Activated CD8-positive, alpha-beta T cell treated with anti-CD3 and anti-CD28 coated beads for 36 hours (primary cell): ENCODE measurements at places on chromosomes 16 and 17. TPM values are rescaled to one million over a fixed set of nuclear protein-coding genes. Genes with fewer than 3 reads are reported as not detected.

The ADAD2 gene
- total RNA-seq: 0.63 TPM

The APOBR gene
- 5.5 TPM for total RNA-seq

The CDRT15 gene
- total RNA-seq: not detected

The RAB37 gene
- total RNA-seq: 6.6 TPM

The P2RX5 gene
- 39.5 TPM for total RNA-seq

The HIGD1B gene
- not detected for total RNA-seq

The MFSD6L gene
- total RNA-seq: 0.20 TPM

The CYBC1 gene
- total RNA-seq: 189 TPM

DNA sequence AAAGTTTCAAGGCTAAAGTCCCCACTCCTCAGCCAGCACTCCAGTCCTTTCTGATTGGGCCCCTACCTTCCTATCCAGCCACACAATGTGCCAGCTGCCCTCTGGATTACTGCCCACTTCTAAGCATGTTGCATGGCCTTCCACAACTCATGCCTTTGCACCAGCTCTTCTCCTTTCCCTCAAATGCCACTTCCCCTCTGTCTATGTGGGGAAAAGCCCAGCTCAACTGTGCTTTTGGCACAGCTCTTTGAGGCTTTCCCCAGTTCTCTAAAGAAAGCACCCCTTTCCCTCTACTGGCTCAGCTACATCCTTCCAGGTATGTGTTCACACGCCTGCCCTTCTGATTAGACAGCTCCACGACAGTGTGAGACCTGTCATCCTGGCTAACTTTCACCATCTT lies 18.5 kb downstream of the GTF3C1 start:
- no peak for DNase-seq

- no peak for DNase-seq
Observed at GRCh38 chr17:58368860-58369213, 16.8 kb upstream of the SUPT4H1 start.

DNA sequence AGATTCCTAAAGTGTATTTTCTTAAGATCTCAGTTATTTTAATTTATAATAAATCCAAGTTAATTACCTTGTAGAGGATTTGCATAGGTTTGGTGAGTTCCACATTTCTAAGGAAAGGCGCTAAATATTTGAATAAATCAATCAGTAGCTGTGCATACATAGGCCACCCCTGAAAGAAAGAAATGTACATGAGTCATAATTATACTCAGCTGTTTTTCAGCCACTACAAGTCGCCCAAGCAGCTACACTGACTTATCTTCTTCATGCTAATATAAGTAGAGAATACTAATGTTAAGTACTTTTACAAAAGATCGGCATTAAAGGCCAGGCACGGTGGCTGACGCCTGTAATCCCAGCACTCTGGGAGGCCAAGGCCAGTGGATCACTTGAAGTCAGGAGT lies 14.9 kb downstream of the SETD6 start:
- no peak for DNase-seq

DNA sequence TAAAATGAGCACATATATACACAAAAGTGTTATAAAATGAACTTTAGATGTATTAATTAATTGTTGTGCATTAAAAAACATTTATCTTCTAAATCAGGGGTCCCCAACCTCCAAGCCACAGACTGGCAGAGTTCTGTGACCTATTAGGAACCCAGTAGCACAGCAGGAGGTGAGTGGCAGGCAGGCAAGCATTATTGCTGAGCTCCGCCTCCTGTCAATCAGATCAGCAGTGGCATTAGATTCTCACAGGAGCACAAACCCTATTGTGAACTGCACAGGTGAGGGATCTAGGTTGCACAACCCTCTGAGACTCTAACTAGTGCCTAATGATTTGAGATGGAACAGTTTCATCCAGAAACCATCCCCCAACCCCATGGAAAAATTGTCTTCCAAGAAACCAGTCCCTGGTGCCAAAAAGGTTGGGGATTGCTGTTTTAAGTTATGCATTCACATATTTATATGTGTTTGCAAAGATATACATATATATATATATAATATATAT lies 583.7 kb downstream of the KCNJ2 start:
- DNase-seq: no peak

DNA sequence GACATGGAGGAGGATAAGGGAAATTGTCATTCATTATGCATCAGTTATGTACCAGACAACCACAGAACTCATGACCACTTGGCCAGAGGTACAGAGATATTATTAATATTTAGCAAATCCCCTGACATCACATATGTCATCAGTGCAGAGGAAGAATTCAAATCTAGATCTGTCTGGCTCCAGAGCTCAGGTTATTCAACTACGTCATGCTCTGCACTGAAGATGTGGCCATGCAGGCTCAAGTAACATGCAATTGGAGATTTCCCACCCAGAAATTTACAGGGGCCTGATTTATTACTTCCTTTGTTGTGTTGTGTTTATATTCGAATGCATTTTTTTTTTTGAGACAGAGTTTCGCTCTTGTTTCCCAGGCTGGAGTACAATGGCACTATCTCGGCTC lies 224.3 kb downstream of the HS3ST4 start:
- no peak for DNase-seq

DNA sequence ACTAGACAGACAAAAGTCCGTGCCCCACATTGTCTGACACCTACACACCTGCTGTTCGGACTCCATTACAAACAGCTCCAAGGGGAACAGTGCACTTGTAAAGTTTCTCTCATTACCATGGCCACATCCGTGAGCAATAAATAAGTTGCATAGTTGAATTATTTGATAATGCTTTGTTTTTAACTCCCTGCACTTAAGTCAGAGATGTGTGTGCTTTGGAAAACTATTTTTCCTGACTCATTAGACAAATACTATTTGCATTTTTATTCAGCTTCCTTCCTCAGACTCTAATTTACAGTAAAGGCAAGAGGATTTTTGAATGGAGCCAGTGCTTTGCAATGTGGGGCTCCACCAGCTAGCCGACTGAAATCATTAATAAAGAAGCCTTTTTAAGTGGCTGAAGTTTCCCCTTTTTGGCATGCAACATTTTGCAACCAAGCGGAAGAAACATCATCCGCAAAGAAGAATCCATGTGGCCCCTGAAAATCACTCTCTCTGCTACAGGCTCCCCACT lies 6.5 kb upstream of the CCL2 start:
- DNase-seq: no peak

GRCh38 chr17:80586846-80587228 lies 42.2 kb downstream of the RPTOR start:
- DNase-seq: no peak

GRCh38 chr17:39573447-39574298 lies 34.0 kb downstream of the NEUROD2 start:
- peak; percentile 61 for DNase-seq

DNA sequence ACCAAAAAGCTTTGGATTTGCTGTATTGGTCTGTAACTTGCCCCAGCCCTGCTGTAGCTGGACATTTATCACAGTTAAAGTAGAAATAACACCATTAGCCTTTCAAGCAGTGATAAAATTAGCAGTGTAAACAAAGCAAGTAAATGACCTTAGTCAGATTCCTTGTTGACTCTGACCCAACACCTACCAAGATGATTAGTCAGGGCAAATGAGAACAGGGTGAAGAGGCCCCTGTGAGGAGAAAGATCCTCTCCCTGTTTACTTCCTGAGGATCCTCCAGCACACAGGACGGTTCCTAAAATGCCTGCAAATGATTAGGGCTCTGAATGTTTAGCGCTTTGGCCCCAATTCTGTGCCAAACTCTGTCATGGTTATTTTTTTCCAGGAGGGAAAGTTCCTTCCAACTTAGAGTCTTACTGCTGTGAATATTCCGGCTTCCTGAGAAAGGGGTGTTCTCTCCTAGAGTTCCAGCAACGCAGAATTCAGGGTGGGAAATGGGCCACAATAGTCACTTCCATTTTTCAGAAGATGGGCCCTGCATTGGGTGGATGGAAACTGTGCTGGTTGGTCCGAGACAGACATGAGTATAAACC lies 259.0 kb upstream of the MYOCD start:
- no peak for DNase-seq

- no peak for DNase-seq
Observed at GRCh38 chr16:80751167-80751566, 53.2 kb downstream of the CDYL2 start.

DNA sequence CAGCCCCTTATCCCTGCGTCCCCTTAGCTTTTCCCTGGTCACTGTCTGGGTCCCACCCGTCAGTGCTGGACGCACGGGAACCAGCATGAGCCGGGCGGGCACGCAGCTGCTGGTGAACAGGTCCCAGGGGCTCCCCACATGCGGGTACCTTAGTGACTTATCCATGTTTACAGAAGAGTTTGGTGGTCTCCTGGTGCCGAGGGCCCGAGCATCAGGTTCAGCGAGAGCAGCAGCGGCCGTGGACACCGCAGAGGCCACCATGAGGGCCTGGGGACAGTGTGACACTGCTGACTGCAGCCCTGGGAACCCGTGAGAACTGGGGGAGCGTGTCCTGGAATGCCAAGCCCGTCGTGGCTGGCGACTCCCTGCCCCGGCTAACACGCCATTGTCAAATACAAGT lies 6.5 kb downstream of the CD7 start:
- no peak for DNase-seq

GRCh38 chr17:55421179-55421934 lies at the start of gene MMD:
MMD (minus strand) TSS chr17:55421835; CDS start chr17:55421695, 140 bp downstream.
- DNase-seq: peak; percentile 28

DNA sequence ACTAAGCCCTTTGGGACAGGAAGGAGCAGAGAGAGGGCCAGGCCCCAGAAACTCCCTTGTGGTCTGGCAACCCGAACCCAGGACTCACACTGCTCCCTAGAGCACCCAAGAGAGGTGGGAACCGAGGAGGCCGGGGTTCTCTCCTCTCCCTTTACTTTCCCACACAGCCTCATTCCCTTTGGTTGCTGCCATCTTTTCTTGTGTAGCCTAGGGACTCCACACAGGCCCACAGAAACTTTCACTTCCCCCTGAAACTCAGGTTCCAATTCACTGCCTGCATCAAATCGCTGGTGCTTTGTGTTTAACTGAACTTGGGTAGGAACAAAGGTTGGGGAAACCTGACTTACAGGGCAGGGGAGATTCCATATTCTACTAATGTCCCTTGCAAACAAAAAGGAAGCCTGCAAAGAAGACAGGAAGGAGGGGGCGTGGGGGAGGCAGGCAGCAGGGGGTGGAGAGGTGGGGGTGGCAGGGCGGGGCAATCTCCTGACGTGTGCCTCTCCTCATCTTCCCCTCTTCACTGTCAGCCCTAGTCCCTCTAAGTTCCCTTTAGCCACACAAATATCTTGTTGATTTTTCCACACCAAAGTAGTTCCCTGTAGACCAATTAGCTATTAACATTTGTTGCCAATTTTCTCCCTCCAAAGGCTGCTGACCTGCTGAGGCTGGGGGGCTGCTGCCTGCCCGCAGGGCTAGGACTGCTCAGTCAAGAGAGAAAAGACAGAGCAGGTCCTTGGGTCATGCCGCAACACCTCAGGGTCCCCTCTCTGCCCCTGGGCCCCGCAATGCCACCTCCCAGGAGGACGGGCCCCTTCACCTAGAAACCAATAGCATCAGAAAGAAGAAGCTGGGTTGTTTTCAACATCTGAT lies 8.0 kb downstream of the ST3GAL2 start:
- DNase-seq: peak; percentile 76

- DNase-seq: no peak
Observed at GRCh38 chr17:35763767-35764122, 3.1 kb downstream of the C17orf50 start.
